ENCODE measurements at places on chromosomes 4 and X.

DNA sequence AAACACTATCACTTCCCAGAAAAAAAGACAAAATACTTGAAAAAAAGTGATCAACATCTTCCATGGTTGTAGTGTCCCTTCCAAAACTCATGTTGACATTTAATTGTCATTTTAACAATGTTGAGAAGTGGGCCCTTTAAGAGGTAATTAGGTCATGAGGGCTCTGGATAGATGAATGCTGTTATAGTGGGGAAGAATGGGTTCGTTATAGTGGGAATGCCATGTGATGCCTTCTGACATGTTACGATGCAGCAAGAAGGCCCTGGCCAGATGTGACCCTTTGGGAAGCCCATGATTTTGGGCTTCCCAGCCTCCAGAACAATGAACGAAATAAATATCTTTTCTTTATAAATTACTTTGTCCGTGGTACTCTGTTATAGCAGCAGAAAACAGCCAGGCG is 4.0 kb upstream of the SLC10A6 start:
- no peak for DNase-seq

DNA sequence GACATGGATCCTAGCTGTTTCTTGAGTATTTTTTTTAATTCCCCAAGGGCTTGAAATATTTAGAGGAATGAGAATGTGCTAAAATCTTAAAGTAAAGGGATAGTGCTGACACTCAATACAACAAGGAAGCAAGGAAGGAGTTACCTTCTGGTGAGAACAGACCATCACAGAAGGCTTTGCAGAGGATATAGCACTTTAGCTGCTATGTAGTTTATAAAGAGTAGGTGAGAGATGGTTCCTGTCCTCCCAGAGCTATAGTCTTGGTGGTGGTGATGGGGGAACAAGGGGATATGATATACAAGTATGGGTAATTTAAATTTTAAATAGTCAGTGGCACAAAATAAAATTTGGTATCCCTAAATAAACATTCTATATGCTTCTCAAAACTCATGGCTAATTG is 47.6 kb downstream of the MTHFD2L start:
- no peak for DNase-seq

DNA sequence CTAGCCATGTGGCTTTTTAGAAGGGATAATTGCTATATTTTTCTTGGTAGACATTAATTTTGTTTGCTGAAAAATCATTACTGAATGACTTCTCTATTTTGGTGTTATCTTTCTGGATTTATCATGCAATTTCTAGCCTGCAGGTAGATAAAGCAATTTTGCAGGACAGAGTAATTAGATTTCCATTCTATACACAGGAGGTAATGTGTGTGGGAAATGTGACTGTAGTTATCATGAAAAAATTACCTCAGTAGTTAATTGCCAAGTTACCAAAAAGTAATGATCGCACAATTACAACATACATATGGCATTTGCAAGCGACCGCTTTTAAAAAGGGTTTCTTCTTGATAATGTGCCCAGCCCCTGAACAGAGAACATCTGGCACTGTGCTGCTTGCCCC is 66.1 kb downstream of the KIT start:
- DNase-seq: no peak

DNA sequence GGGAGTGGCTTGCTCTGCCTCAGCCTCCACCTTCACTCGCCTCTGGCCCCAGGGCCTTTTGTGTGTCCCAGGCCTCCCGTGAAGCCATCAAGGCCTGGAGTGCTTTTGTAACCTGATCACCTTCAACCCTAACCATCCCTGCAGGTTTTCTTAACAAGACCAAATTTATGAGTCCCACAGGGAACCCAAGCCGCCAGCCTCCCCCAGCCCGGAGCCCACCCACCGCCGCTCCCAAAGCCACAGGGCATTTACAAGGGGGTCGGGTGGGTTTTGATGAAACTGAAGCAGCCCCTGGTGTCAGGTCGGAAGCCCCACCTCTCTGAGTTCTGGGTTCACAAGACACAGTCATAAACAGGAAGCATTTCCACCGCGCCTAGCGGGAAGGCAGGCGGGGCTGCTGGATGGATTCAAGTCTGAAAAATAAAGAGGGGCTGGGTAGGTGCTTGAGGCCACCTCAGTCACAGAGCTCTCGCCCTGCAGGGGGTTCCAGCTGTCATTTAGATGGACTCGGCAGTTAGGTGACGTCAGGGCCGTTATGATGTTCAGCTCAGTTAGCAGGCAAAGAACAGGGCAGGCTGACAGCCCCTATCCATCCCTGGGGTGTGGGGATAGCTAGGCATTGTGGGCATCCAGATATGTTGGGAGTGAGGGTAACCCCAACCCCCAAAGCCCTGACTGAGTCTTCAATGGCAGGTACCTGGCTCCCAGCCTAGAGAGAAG is 128.5 kb downstream of the BCOR start:
- peak; percentile 62 for DNase-seq

DNA sequence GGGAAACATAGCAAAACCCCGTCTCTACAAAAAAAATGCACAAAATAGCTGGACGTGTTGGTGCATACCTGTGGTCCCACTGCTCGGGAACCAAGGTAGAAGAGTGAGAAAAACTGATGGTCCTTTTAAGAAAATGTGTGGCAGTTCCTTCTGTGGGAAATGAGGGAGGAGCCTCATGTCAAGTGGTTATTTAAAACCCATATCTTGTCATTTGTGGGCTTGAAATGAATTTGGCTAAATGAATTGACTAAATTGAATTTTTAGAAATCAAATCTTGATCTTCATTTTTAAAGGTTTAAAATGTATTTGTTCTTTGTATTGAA is 16.2 kb upstream of the LAMP2 start:
- no peak for DNase-seq

- DNase-seq: no peak
Observed at GRCh38 chr4:107492566-107492965, 227.5 kb downstream of the PAPSS1 start.

DNA sequence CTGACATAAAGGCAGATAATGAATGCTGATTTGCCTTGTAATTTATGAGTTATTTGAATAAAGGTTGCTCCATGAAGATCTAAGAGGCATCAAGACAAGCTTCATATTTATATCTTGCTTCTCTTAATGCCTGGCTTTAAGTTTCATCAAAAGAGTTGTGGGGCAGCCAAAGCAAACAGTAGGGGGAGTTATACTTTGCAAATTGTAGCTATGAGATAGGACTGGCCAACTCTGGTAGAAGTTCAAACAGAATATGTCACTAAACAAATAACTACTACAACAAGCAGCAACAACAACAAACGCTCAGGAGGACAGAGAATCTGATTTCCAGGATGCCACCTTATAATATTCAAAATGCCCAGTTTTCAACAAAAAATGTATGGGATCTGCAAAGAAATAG is 69.1 kb upstream of the PLAC1 start:
- no peak for DNase-seq

DNA sequence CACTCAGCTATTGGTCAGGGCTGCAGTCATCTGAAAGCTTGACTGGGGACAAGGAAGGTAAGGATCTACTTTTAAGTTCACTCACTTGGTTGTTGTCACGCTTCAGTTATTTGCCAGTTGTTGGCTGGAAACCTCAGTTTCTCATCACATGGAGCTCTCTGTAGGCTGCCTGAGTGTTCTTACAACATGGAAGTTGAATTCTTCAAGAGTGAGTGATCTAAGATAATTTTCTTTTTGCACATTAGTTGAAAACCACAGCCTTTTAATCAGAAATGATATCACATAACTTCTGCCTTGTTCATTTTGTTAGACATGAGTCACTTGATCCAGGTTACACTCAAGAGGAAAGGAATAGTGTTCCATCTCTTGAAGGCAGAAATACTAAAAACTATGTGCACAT is 552.7 kb downstream of the RAPGEF2 start:
- DNase-seq: no peak

GRCh38 chr4:123819362-123820035 is 422.9 kb downstream of the SPRY1 start:
- DNase-seq: no peak

- no peak for DNase-seq
Observed at GRCh38 chrX:115625572-115626301, 64.8 kb downstream of the PLS3 start.
